ENCODE measurements at places on chromosomes 1 and 21.

- DNase-seq, result no peak
Measured at GRCh38 chr1:41860214-41860613, 58.5 kb downstream of the HIVEP3 start.

- DNase-seq, result peak; percentile 4
Measured at GRCh38 chr1:110501488-110502132, 17.4 kb downstream of the KCNA10 start.

GRCh38 chr1:53180226-53180625 lies 16.4 kb upstream of the CPT2 start:
- no peak for DNase-seq

- DNase-seq, result no peak
Measured at GRCh38 chr21:16211339-16212303, 481.8 kb downstream of the USP25 start.

- DNase-seq, result no peak
Measured at GRCh38 chr1:184622136-184622823, 132.4 kb downstream of the EDEM3 start.

DNA sequence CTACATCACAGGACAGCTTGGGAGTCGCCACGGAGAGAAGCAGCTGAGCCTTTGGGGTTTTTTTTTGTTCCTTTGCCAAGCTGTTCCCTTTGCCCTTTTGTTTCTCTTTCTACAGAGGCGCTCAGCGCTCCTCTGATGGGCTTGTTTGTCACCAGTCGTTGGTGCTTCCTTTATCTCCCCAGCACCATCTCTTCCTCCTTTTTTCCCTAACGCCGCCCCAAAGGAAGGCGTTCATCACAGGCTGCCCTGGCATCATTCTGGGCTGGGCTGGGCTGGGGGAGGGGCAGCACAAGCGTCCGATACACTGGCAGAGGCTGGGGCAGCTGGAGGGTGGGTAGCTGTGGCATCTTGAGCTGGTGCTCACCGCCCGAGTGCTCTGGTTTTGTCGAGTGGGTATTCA lies 10.5 kb downstream of the IGSF21 start:
- no peak for DNase-seq

- DNase-seq, result peak; percentile 78
Measured at GRCh38 chr1:204513117-204513716, 3.0 kb upstream of the MDM4 start.

DNA sequence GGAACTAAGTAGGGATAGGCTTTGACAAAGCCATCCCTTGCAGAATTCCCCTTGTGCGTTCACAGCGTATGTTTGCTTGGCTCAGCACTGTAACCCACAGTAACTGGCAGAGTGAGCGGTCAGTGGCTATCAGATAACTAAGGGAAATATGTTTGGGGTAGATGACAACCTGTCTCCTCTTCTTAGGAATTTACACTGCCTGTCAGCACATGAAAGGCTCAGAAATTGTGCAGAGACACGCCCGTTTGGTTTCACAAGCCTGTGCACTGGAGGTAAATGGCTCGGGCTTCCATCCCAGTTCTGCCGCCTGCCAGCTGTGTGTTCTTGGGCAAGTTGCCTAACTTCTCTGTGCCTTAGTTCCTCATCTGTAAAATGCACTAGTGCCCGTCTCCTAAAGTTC lies 101.2 kb downstream of the PRDM2 start:
- no peak for DNase-seq

DNA sequence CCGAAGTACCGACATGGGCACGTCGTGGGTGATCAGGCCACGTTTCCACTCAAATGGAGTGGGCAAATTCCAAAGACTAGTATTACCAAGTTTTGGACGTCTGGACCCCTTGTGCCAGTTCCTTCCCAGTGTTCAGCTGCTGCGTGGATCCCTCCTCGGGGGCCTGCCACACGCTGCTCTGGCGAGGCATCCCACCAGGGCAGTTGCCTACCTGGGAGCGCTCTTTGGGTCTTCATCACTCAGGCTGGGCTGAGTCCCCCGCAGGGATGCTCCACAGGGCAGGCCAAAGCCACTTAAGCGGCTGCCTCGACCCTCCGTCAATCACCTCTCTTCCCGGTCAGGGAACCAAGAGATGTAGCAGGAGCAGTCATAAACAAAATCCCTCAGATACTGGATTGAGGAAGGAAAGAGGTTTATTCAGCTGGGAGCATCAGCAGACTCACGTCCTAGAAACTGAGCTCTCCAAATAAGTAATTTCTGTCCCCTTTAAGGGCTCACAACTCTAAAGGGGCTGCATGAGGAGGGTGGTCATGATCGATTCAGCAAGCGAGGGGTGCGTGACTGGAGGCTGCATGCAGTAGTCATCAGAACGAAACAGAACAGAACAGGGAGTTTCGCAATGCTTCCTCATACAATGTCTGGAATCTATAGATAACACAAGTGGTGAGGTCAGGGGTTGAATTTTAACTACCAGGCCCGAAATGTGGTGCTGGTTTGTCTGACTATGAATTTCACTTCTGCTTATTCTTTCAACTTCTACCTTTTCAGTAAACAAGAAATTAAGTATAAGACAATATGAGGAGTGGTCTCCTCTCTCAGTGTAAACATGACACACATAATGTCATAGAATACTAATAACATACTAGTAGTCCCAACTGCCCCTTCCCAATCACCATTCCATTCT lies 998.6 kb upstream of the NCAM2 start:
- DNase-seq, result no peak

DNA sequence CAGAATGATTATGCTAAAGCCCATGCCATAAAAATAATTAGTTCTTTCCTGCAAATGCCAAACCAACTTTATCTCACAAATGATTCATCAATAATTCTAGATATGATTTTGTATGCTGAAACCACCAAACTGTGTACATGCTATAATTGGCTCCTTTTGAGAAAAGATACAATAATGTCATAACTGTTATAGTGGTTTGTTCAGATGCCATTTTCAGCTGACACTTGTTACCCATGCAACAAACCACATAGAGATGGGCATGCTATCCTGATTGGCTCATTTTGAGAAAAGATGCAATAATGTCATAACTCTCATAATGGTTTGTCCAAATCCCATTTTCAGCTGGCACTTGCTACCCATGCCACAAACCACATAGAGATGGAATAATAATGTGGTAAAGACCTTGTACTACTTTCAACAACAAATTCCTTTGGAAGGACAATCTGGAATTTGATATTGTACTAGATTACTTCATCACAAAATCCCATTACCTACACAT lies 283.8 kb downstream of the TPR start:
- no peak for DNase-seq

DNA sequence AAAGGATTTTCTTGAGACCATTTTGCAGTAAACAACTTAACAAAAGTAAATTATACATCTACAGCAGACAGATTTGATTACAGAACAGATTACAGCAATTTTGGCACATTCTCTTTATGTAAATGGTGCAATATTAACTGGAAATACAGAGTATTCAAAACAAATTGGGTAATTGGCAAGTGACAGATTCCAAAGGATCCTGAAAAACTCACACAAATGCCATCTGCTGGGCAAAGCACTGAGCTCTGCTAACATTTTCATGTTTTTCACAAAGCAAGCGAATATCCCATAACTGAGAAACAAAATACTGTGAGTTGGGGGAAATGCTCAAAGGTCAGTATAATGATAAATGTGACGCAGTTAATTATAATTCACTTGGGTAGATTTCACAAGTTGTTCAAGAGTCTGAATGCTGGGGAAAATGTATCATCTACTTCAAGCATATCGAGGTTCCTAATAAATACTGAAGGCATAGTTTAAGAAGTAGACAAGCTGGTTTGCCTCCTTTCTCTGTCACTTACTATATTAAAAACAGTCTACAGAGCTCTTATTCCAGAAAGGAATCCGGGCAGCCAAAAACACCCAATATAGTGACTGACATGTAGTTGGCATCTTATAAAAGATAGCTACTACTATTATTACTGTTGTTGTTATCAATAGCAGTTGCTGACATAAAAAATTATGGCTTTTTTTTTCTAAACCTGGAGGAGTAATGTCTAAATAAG lies 75.8 kb upstream of the SDC3 start:
- no peak for DNase-seq

GRCh38 chr1:198986036-198986435 lies 347.2 kb downstream of the PTPRC start:
- DNase-seq, result no peak

GRCh38 chr1:165826565-165827267 lies 698 bp upstream of the UCK2 start:
- no peak for DNase-seq

- DNase-seq, result no peak
Measured at GRCh38 chr1:27588256-27589232, 15.4 kb downstream of the AHDC1 start.

DNA sequence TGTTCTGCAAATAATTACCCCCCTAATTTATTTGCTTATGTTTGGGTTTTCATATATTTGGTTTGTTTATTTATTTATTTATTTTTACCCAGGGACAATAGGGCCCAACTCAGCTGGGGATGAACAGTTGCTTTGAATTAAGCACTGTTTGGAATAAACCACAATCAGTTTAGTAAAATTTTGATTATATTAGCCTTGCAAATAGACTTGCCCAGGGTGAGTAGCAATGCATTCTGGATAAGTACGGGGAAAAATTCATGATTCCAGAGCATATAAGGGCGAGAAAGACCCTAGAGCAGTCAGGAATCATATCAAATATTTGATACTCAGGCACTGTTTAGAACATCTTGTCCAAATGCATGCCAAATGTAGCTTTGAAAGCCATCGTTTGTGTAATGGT lies 242.7 kb downstream of the OMA1 start:
- DNase-seq, result no peak

DNA sequence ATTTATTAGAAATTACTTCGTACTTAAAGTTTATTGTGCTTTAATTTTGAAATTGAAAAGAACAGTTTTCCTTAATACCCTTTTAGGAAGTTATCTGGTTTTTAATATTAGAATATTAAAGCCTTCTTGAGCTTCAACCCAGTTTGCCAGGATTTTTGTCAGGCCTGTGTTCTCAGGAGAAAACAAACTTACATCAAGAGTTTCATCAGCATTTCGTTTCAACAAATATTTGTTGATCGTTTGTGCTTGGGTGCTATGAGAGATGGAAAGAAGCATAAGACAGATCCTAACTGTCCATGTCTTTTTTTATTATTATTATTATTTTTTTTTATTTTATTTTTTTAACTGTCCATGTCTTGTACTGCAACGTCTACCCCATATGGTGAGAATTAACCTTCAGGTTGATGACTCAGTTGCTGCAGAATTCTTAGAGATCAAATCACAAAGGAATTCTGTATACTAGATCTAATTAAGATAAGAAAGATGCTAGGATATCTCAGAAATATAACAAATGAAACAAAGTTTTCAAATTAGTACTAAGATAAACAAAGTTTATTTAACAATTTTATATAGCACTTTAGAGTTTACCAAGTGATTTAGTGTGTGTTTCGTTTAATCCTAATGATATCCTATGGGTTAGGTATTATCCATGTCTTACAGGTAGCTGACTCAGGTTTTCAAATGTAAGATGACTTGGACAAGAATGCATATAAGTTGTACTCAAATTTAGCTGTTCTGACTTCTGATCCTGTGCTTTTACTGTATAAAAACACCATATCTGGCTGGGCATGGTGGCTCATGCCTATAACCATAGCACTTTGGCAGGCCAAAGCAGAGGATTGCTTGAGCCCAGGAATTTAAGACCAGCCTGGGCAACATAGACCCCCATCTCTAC lies 14.3 kb downstream of the FBXO28 start:
- DNase-seq, result no peak

GRCh38 chr21:46626536-46626935 lies 8.9 kb upstream of the PRMT2 start:
- DNase-seq, result no peak

DNA sequence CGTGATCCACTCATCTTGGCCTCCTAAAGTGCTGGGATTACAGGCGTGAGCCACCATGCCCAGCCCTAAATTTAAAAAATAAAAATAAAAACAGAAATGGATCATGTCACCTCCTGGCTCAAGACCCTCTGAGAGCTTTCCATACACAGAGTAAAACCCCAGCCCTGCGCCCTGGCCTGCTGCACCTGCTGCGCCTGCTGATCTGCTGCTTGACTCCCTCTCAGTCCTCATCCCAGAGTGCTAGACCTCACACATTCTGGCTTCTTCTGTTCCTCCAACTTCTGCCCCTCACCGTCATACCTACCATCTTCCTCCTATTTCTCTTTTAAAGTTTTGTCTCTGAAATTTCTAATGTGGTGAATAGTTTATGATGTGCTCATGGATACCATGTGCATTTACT lies 42.7 kb upstream of the DIPK1A start:
- no peak for DNase-seq

DNA sequence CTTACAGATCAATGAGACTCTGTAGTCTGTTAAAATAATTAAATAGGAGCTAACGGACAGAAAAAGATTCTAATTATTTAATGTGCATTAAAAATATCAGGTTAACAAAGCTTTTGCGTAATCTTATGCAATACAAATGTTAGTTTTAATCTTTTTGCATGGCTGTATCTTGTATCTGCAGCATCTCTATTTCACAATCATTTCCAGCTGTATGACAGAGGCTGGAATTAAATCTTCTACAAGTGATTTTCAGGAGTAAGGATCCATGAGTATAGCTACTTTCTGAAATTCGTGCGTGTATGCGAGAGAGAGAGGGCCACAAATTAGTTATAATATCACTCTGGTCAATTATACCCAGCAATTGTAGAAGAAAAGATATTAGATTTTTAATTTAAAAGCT lies 1446.8 kb downstream of the NCAM2 start:
- DNase-seq, result no peak

GRCh38 chr1:68322837-68323687 lies 90.7 kb upstream of the WLS start:
- DNase-seq, result no peak

GRCh38 chr1:223513309-223513708 lies 120.1 kb downstream of the CCDC185 start:
- no peak for DNase-seq

DNA sequence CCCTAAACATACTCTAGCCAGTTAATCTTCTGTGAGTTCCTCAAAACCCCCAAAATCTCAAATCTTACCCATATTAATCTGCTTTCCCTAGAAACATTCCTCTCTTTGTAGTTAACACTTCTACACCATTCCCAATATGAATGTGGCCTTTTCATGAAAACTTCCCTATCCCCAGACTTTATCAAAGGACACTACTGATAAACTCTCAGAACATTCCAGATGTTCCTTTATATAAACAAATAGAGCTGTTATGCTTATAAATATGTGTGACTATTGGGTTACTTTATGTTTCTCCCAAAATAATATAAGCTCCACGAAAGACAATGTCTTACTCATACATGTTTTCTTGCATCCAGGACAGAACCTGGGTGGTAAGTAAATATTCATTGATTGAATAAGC lies 205.4 kb upstream of the NFIA start:
- no peak for DNase-seq

- DNase-seq, result no peak
Measured at GRCh38 chr1:50453266-50453665, 30.0 kb upstream of the DMRTA2 start.

GRCh38 chr1:3471356-3472087 lies 17.1 kb downstream of the ARHGEF16 start:
- peak; percentile 47 for DNase-seq

GRCh38 chr1:86504137-86504479 lies 35.4 kb downstream of the CLCA1 start:
- DNase-seq, result peak; percentile 49

- no peak for DNase-seq
Measured at GRCh38 chr1:8540261-8540941, 222.5 kb downstream of the SLC45A1 start.

- DNase-seq, result no peak
Measured at GRCh38 chr1:213980906-213981305, 6.9 kb upstream of the PROX1 start.
